ENCODE measurements at places on chromosomes 7 and 10.

- DNase-seq, result peak; percentile 51
Observed at GRCh38 chr10:114544045-114544659, 113.9 kb downstream of the ABLIM1 start.

DNA sequence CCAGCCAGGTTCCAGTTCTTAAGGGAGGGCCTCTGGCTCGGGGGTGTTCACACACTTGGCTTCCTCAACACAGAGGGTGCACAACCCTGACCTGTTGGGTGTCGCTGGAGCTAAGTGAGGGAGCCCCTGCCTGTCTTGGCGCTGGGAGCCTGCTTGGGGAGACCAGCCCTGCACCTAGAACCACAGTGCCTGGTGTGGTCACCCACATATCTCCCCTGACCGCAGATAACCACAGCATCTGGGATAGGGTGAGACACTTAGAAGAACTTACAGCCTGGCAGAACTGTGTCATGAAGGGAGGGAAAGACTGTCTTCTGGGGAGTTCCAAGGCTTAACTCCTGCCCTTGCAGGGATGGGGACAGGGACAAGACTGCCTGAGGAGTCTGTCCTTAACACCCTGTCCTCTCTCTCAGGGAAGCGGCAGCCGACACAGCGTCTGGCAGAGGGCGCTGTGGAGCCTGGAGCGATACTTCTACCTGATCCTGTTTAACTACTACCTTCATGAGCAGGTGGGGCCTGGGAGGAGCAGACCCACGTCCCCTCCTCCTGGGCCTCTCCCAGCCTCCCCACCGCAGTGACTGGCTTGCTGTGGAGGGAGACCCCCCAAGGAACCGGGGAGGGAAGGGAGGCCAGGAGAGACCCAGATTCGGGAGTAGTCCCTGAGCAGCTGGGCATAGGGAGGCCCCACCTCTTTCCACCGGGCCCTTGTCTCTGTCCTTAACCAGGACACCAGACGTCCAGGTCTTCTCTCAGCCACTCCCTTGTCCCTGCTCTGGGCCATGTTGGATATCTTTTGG, 59.0 kb downstream of the PALD1 start:
- DNase-seq, result peak; percentile 17

- no peak for DNase-seq
Observed at GRCh38 chr10:5343561-5343960, 21.2 kb upstream of the UCN3 start.

DNA sequence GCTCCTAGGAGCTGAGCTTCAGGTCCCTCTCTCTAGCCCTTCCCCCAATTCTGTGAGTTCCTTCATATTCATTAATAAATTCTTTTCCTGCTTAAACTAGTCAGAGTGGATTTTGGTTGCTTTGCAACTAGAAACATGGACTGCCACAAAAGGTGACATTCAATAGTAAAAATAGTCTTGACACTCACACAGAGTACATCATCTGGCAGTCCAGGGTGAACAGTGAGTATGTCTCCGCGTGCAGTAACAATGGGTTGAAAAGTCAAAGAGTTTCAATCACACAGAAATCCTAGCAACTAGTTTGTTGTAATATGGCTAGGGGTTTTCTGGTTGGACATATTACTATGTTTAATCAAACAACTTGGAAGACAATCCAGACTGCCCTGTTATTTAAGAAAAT, 168.8 kb upstream of the TBX20 start:
- no peak for DNase-seq

DNA sequence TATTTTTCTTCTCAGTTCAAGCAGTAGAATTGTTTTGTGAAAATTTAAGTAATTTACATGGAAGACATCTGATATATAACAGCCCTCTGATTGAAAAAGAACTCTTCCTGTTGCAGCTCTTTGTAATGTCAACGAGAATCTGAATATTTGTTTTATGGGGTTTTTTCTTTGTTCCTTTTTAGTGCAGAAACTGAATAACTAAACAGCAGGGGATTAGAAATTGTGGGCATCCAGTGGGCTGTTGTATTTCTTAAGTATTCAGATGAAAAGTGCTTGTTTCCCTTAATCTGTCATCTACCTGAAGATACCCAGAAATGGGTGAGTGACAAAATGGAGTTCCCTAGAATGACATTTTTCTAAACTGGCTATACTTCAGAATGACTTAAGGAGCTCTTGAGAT, 7.4 kb downstream of the ARL4A start:
- no peak for DNase-seq

- DNase-seq, result no peak
Observed at GRCh38 chr10:6400331-6400730, 179.7 kb downstream of the PRKCQ start.

DNA sequence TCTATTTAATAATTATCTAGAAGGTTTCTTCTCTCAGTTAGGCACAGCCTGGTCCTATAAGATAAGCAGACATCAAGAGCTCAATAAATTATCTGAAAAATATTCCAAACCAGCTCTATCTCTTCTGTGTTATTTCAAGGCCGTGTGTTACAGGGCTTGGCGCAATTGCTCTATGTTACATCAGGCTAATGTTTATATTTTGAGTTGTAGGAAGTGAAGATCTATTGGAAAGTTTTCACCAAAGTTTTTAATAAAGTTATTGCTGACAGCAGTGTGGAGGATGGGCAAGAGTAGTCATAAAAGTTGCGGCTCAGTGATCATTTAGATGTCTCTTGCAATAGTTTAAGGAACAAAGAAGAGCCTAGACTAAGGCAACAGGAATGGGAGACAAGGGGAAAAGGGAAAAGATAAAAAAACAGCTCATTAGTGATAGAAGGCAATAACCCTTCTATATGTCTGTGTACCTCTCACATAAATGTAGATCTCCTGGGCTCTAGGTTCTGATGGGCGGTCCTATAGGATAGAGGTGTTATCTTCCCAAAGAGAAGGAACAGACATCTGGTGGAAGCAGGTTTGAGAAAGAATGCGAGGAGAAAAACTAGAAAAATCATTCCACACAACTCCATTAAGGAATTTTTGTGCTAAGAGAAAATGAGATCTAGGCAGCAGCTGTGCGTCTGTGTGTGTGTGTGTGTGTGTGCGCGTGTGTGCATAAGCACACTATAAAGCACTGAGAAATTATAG, 5.9 kb upstream of the ANKRD7 start:
- no peak for DNase-seq

- no peak for DNase-seq
Observed at GRCh38 chr10:63441404-63441803, 24.4 kb downstream of the JMJD1C start.

- no peak for DNase-seq
Observed at GRCh38 chr7:69885431-69885830, 287.2 kb downstream of the AUTS2 start.

- DNase-seq, result no peak
Observed at GRCh38 chr10:122190176-122190943, 80.7 kb upstream of the BTBD16 start.

GRCh38 chr10:11017000-11017569, 587 bp upstream of the CELF2 start:
- no peak for DNase-seq

DNA sequence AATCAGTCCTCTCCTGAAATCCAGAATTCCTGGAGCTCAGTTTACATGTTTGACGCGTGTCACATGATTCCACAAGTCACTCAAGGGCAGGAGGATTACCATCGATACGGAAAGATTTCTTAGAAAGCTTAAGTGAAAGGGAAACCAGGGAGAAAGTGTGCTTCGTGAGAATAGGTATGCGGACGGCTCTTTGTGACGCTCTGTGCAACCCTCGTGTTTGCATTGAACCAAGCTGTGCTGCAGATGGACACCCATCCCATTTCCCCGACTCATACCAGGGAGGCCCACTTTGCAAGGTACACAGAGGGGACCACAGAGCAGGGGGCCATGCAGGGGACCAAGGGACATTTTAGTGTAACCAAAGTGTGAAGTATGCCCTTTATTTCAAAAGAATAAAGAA, 43.2 kb downstream of the IKZF1 start:
- peak; percentile 42 for DNase-seq

DNA sequence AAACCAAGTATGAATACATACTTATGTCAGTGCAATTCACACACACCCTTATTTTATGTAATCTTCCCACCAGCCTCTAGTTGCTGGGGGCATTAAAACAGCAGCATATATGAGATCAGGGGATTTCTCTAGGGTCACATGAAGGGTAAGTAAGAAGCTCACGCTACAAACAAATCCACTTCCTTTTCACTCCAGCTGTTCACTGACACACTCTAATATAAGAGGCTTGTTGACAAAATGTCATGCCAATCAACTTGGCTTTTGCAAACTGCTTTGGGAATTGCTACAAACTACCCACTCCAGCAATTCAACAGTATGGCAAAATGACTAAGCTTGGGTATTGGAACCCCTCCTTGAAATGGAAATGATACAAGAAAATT, 10.3 kb downstream of the FAM3C start:
- no peak for DNase-seq
